ENCODE measurements at places on chromosomes 2 and 18.

DNA sequence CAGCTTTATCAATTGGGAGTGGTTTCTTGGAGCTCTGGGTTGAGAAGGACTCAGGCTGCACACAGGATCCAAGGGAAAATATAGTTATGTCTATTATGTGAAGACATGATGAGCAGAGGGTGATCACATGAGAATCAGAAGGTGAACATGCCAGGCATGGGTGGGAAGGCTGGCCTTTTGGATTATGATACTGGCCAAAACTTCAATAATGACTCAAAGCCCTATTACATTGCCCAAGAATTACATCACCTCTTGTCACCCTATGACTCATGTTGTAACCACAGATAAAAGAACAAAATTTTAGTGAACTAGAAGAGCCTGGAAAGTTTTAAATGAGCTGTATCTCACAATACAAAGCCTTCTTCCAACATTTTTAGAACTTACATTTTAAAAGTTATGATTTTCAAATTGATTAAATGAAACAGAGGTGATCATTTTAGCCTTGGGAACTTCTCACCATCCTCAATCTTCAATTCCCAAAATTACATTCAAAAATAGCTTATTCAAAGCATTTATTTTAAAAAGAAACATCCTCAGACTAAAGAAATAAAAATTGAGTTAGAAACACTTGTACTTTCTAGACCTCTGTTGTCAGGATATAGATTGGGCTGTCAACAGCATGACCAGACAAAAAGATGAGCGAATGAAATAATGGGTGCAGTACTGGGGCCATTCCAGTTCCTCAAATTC is 428.3 kb downstream of the MBD2 start:
- no peak for DNase-seq

DNA sequence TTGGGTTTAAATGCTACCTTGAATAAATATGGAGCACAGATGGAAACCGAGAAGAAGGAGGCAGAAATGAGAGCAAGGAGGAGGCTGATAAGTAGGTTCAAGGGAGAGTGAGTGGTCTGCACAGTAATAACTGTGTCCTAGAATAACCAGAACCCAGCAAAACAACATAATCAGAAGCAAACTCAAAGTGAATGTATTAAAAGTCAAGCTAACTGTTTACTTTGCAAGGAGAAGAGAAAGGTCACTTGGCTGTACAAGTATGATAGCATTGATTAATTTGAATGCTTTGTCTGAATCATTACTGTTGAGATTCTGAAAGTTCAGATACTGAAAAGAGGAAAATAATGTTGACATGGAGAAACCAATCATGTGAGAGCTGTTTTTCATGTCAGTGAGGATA is 258.8 kb downstream of the PLCL1 start:
- DNase-seq = no peak

DNA sequence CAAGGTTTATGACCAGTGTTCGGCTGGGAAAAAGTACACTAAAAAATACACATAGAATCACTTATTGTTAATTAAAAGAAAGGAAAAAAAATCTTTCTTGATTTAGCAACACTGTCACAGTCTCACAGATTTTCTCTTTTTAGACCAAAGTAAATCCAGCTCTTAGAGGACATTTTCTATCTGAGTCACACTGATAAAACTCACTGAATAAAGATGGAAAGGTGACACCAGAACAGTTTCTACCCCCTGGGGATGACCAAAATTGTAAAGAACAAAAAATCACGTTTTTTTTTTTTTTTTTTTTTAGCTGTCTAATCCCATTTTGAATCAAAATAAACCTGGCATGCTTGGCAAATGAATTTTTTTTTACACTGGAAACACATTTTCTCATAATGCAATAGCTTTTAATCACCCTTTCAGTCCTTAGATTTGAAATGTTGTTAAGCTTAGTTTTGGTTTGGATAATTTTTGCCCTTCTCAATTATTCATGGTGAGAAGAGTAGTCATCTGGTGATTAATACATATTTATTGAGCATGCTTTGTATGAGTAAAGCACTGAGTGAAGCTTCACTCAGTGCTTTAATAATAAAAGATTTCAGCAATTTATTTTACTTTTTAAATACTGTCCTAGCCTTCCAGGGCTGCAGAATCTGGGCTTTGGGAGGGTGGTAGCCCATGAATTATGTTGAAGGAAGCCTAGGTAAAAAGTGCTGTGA is 886.3 kb downstream of the SLC4A3 start:
- DNase-seq = no peak

- DNase-seq = no peak
These were observed 29.1 kb downstream of the CPO start for GRCh38 chr2:206968134-206969086.

DNA sequence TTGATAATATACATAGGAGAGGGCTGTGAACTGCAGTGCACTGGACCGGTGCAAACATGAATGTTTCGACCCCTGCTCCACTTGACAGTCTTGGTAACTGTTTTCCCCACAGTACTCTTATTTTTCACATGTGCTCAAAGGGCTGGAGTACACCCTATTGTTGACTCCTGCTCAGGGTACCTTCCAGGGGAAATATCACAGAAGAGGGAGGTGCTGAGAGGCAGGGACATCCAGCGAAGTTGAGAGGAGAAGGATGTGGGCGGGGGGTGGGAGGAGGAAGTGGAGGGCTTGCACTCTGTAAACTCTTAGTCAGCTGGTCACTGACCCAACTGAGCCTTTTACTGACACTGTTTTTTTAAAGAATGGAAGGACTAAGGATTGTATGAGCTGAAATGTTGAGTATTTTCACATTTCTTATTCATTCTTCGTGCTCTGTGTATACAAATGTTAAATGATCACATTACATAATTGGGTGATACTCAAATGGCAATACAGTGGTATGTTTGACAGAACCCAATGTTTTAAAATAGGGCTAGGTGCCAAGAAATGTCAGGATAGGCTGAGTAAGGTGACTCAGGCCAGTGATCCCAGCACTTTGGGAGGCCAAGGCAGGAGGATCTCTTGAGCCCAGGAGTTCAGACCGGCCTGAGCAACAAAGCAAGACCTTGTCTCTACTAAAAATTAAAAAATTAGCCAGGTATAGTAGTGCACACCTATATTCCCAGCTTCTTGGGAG is 10.0 kb downstream of the INPP4A start:
- peak; percentile 34 for DNase-seq

DNA sequence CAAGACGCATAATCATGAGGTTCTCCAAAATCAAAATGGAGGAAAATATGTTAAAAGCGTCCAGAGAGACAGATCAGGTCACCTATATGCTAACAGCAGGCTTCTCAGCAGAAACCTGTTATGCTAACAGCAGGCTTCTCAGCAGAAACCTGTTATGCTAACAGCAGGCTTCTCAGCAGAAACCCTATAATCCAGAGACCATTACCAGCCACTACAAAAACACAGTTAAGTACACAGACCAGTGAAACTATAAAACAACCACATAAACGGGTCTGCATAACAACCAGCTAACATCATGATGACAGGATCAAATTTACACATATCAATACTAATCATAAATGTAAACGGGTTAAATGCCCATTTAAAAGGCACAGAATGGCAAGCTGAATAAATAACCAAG is 1548.4 kb upstream of the TMEFF2 start:
- DNase-seq = no peak

GRCh38 chr2:44430342-44430741 is 68.6 kb downstream of the CAMKMT start:
- DNase-seq = no peak

GRCh38 chr2:59568461-59568860 is 985.0 kb downstream of the BCL11A start:
- DNase-seq = no peak

- no peak for DNase-seq
These were observed 13.3 kb upstream of the RAB17 start for GRCh38 chr2:237603718-237604362.

DNA sequence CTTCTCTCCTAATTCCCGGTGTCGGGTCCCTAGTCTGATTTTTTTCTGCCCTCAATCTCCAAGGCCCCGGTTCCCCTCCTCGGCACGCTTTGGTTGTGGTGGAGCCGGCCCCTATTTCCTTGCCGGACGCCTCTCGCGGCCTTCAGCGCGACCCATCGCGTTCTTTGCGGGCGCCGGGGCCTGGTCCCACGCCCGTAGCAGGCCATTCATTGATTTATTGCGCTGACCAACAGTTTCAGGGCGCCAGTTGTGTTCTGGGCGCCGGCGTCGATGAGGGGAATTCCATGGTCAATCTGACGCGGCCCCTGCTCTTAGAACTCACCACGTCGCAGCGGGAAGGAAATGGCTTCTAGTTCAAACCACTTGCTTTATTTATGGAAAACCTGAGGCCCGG is 396 bp downstream of the CNOT9 start:
- peak; percentile 31 for DNase-seq

GRCh38 chr18:36349552-36349951 is 52.0 kb downstream of the FHOD3 start:
- no peak for DNase-seq

- no peak for DNase-seq
These were observed 4.4 kb upstream of the VPS54 start for GRCh38 chr2:64023485-64024258.

GRCh38 chr2:156340804-156341451 is 8.4 kb upstream of the NR4A2 start:
- peak; percentile 75 for DNase-seq

DNA sequence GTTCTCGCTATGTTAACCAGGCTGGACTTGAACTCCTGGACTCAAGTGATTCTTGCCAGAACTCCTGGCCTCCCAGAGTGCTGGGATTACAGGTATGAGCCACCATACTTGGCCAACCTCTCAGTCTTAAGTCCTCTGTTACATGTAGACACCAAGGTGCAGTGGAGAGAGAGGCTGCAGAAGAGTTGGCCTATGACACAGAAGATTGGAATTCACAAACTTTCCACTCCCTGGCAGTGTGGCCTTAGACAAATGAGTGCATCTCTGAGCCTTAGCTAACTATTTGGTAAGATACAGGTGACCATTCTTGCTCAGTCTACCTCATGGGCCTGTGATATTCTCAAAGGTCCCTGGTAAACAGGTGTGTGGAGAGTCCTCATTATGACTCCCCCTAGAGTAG is 159.7 kb downstream of the MYCN start:
- DNase-seq = no peak

- peak; percentile 70 for DNase-seq
These were observed 28.4 kb downstream of the BOLA3 start for GRCh38 chr2:74119339-74119738.

- DNase-seq = no peak
These were observed 16.4 kb upstream of the TUBB6 start for GRCh38 chr18:12291690-12292089.
